ENCODE measurements at places on chromosomes 5 and 9.

DNA sequence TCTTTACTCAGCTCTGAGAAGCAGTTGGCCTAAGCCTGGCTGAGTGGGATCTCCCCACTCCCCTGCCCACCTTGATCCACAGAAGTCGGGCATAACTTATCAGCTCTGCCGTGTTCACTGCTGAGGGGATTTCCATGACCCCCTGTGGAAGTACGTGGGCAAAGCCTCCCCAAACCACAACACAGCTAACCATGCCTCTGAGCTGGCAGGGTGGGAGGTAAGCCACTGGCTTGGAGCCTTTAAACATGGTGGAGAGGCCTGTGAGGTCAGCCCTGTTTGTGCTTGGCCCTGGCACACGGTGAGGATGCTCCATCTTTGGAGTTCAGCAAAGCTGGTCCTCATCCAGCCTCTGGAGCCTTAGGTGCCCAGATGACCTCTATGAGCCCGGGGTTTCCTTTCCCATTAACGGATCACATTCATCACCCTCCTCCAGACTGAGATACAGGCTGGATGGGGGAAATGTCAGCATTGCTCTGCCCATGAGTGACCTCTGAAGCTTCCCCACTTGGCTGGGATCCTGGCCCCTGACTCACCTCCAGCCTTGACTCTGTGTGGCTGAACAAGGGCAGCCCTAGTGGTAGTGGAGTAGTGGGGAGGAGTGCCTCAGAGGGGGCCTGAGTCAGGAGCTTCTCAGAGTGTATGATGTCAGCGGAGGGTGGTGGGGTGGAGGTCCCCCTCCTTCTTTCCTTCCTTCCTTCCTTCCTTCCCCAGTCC, 6.2 kb downstream of the PDLIM4 start:
- peak; percentile 20 for DNase-seq

- no peak for DNase-seq
Observed at GRCh38 chr5:112551419-112552032, 132.4 kb upstream of the EPB41L4A start.

- DNase-seq, result no peak
Observed at GRCh38 chr5:106451998-106452397, 1218.7 kb downstream of the EFNA5 start.

GRCh38 chr9:99478469-99479027, 256.5 kb downstream of the SEC61B start:
- DNase-seq, result no peak

GRCh38 chr5:56640763-56641406, 174.5 kb upstream of the MAP3K1 start:
- no peak for DNase-seq

DNA sequence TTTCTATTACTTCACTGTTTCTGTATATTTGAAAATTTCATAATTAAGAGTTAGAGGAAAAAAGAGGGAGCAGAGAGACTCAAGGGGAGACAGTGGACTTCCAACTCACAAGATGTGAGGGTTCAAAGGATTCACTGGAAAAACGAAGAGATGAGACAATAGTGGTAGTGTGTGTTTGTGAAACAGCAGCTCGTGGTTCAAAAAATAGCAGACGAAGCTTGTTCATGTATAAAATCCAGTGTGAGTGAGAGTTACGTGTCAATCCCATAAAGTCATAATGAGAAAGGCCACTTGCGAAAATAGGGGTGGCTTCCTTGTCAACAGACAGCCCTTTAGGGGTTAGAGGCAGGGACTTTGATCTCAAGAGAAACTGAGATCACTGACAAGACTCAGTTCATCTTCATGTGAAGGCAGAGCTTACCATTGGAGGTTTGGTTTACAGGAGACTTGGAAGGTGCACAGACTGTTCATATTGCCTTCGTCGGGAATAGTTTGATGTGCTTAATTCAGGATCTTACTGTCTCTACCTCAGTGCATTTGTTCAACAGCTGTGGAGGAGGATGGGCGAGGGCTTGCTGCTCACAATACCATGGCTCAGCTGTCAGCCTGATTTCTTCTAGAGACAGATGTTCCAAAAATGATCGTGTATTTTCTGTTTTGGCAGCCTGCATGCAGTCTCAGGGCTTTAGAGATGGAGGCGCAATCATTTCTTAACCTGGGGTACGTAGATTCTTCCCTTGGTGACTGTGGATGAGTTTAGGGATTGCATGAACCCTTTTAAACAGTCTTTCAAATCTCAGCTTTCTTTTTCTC, 105.7 kb upstream of the KLF9 start:
- DNase-seq, result no peak

- no peak for DNase-seq
Observed at GRCh38 chr5:172038167-172038566, 31.7 kb upstream of the FBXW11 start.

- DNase-seq, result no peak
Observed at GRCh38 chr5:9058666-9059065, 487.2 kb downstream of the SEMA5A start.

GRCh38 chr5:111075520-111075919, 4.0 kb downstream of the TSLP start:
- no peak for DNase-seq

GRCh38 chr5:31516802-31517201, 15.1 kb downstream of the DROSHA start:
- DNase-seq, result no peak

DNA sequence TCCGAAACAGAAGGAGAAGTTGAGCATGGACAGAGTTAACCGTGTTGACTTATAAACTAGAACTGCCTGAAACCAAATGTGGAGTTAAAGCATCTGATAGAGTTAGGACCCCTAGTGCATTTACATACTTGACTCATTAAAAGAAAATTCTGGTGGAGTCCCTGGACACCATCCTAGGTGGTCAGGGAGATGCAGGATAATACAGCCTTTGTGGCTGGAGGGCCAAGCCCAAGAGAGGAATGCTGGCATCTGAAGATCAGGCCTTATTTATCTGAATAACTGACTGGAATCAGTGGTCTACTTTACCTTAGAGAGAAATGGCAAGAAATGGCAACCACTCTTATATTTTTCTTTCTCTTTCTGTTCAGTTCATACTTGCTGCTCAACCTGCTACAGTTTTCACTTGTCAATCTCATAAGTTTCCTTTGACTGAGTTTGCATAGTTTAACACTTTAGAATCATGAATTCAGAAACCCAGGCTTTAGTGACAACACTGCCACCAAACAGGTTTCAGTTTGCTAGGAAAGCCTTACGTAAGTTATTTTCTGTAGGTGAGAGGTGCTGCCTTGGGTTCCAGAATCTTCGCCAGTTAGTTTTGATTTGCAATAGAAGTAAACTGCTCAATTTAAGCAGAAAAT, 10.2 kb downstream of the CMYA5 start:
- DNase-seq, result no peak

GRCh38 chr9:6630502-6631206, 14.9 kb downstream of the GLDC start:
- no peak for DNase-seq

GRCh38 chr5:91110686-91111085, 272.4 kb downstream of the ARRDC3 start:
- no peak for DNase-seq

DNA sequence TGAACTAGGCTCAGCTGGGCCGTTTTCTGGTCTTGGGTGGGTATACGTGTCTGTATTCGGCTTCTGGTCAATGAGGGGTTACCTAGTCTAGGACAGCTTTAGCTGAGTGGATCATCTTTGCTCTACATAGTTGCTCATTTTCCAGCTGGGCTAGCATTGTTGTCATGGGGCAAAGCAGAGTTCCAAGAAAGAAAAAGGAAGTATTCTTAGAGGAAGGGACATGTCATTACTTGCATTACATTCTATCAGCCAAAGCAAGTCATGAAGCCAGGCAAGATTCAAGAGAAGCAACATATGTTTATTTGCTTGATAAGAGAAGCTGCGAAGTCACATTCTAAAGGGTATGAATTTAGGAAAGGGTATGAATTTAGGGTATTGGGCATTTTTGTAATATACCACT, 396.5 kb downstream of the ZNF608 start:
- DNase-seq, result no peak

- DNase-seq, result no peak
Observed at GRCh38 chr9:91720313-91720712, 229.7 kb downstream of the ROR2 start.

- DNase-seq, result no peak
Observed at GRCh38 chr5:58117542-58117941, 342.3 kb downstream of the PLK2 start.

- no peak for DNase-seq
Observed at GRCh38 chr5:127923804-127924570, 159.6 kb upstream of the SLC12A2 start.

- DNase-seq, result no peak
Observed at GRCh38 chr5:10363519-10364185, 10.2 kb downstream of the MARCHF6 start.

DNA sequence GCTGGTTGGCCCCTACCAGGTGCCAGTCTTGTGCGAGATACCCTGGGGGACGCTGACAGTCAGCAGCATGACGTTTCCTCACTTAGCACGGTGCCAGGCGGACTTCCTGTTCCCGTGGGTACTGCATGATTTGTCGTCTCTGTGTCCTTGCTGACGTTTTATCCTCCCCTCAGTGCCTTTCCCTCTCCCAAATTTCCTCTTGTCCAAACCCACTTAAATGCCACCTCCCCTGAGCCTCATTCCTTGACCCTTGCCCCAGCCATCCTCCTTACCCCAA, 60.6 kb upstream of the SAP30L start:
- no peak for DNase-seq

GRCh38 chr5:102668220-102668932, 86.7 kb upstream of the PAM start:
- no peak for DNase-seq

GRCh38 chr5:90747175-90747574, 188.6 kb downstream of the ADGRV1 start:
- DNase-seq, result no peak

DNA sequence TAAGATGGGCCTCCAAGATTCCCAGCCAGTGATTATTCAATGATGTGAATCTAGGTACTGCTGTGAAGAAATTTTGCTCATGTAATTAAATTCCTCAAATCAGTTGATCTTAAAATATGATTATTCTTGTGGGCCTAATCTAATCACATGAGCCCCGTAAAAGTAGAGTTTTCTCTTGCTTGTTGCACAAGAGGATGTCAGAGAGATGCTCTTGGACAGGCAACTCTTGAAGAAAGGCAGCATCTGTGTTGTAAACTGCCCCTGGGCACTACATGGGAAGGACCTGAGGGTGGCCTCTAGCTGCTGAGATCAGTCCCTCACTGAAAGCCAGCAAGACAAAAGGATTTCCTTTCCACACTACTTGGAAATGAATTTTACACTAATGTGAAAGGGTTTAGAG, 132.9 kb downstream of the TRPM3 start:
- DNase-seq, result no peak

- DNase-seq, result no peak
Observed at GRCh38 chr9:35930521-35930920, 21.2 kb downstream of the SPAAR start.

GRCh38 chr5:6386271-6386670, 7.9 kb upstream of the MED10 start:
- DNase-seq, result no peak

DNA sequence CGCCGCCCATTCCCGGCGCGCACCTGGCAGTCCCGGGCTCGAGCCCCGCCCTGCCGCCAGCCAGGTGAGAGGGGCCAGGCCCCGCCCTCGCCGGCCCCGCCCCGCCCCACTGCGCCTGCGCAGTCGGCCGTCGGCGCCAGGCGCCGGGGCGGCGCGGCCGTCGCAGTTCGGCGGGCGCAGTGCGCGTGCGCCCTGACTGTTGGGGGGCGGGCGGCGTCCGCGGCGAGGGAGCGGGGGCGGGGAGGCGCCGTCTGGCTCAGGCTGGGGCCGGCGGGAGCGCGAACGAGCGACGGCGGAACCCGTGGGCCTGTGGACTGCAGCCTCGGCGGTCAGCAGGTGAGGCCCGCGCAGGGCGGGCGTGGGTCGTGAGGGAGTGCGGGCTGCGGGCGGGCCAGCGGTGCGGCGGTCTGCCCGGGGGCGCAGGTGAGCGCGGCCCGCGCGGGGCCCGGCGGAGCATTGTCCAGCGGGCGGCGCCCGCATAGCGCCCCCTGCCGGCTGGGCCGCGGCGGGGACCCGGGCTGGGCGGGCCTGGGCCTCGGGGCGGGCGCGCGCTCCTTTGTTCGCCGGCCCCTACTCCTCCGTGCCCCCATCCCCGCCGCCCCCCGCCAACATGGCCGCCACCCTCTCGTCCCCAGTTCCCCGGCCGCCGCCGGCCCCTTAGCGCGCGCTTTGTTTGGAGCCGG, at the start of gene SPIN1:
Gene SPIN1, plus strand, starts transcription at position 242 of the 683 bp plus-strand sequence. CDS start 38,096 bp downstream, outside the sequence.
- no peak for DNase-seq

DNA sequence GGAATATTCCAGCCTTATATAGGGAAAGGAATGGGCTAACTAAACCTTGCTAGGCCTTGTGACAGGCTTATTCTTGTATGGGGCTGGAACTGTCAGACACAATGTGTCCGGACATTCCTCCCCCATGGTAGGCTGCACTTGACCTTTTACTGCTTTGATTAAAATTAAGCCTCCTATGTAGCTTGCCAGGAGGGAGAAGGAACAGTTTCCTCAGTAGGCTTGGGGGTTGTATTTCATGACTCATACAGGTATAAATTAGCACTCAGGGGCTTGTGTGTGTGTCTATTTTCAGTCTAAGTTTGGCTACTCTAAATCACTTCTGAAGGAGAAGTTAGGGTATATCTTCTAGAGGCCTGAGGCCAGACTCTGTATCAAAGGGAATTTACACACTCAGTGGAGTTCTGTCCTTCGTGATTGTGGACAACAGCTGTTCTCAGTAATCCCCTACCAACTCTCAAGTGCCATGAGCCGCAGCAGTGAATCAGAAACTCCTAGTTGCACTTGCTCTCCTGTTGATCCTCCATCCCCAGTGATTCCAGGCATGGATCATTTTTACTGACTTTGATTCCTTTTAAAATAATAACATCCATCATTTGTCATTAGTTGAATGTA, 16.4 kb downstream of the ADAMTS16 start:
- DNase-seq, result no peak

DNA sequence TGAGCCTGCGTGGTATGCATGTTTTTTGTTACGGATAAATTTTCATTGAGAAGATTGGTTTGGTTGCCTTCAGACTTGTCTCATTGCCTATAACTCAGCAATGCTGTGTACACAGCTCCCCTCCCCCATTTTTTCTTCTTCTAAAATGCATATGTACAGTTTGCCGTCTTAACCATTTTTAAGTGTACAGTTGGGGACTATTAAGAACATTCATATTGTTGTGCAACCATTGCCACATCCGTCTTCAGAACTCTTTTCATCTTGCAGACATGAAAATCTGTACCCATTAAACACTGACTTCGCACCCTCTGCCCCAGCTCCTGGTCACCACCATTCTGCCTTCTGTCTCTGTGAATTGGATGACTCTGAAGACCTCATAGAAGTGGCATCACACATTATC, 6.2 kb downstream of the EXOC3 start:
- DNase-seq, result no peak

DNA sequence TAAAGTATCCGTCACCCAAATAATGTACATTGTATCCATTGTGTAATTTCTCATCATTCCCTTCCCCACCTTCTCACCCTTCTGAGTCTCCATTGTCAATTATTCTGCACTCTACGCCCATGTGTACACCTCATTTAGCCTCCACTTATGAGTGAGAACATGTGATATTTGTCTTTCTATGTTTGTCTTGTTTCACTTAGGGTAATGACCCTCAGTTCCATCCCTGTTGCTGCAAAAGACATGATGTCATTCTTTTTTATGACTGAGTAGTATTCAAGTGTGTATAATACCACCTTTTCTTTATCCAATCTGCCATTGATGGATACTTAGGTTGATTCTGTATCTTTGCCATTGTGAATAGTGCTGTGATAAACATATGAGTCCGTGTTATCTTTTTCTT, 4.9 kb upstream of the SPATA31C2 start:
- no peak for DNase-seq

- no peak for DNase-seq
Observed at GRCh38 chr9:124793015-124793541, 16.1 kb downstream of the OLFML2A start.

GRCh38 chr5:143850050-143850683, 38.2 kb downstream of the HMHB1 start:
- DNase-seq, result no peak

Measured in H1 (cell line).